ENCODE measurements at places on chromosomes 2 and 18. TPM values are rescaled to one million over a fixed set of nuclear protein-coding genes. Genes with fewer than 3 reads are reported as not detected.

Gene MZT2B
- total RNA-seq, result 194 TPM

Gene HOXD8
- 10.0 TPM for total RNA-seq

Gene MLPH
- total RNA-seq, result 49.5 TPM

Gene GULP1
- 10.7 TPM for total RNA-seq

Gene HOXD12
- total RNA-seq, result not detected

Gene SERPINB3
- total RNA-seq, result not detected

Gene TUBA4B
- not detected for total RNA-seq

Gene DUSP2
- total RNA-seq, result 0.37 TPM

Gene CHST9
- not detected for total RNA-seq

Gene SIX2
- 11.4 TPM for total RNA-seq

Gene TET3
- 2.6 TPM for total RNA-seq

Gene TRABD2A
- total RNA-seq, result 22.4 TPM

Gene POTEF
- total RNA-seq, result not detected

Gene ZNF804A
- under 0.01 TPM for total RNA-seq

Gene GPR39
- total RNA-seq, result 16.4 TPM

Gene FBXO15
- 0.37 TPM for total RNA-seq

Gene OTOS
- not detected for total RNA-seq

Gene ATP6V1B1
- 0.59 TPM for total RNA-seq

Gene RGPD4
- not detected for total RNA-seq

Gene UGT1A4
- not detected for total RNA-seq

Gene TAF4B
- 12.3 TPM for total RNA-seq

Gene CCDC178
- not detected for total RNA-seq

Gene LRATD1
- total RNA-seq, result 0.37 TPM

Gene TGFBRAP1
- total RNA-seq, result 20.1 TPM

Gene NOSTRIN
- total RNA-seq, result 0.20 TPM

Gene TEX44
- total RNA-seq, result not detected

Gene KCNK3
- total RNA-seq, result not detected

Gene HOXD4
- 2.0 TPM for total RNA-seq

Gene SALL3
- not detected for total RNA-seq

Gene LAMA3
- 3.9 TPM for total RNA-seq

Gene LIMS2
- total RNA-seq, result 0.78 TPM

Gene COLEC12
- total RNA-seq, result 115 TPM

Gene ABCA12
- total RNA-seq, result under 0.01 TPM

Gene IL1F10
- total RNA-seq, result not detected

Gene PARD3B
- total RNA-seq, result 6.8 TPM

Gene ATP8B1
- total RNA-seq, result 43.2 TPM

Gene SETBP1
- 2.7 TPM for total RNA-seq

Gene PRADC1
- 18.6 TPM for total RNA-seq

Gene SERPINB13
- total RNA-seq, result not detected

All from subcutaneous preadipocyte (primary cell).